Testis (tissue), 5 donors: ENCODE measurements at places on chromosomes 2 and 18. TPM values are rescaled to one million over a fixed set of nuclear protein-coding genes. Genes with fewer than 3 reads are reported as not detected.

The MPHOSPH10 gene
- total RNA-seq: 25.6 TPM

The C2orf66 gene
- not detected for total RNA-seq

The ELMOD3 gene
- 38.4 TPM for total RNA-seq

The EFR3B gene
- total RNA-seq: 3.7 TPM

The LGALSL gene
- total RNA-seq: 10.8 TPM

GRCh38 chr18:4107049-4107467 lies 348.0 kb downstream of the DLGAP1 start:
- H3K36me3 ChIP-seq: no peaks in the 10 kb centered on the region
- no peaks in the 10 kb centered on the region for H3K4me1 ChIP-seq
- no peaks in the 10 kb centered on the region for H3K27me3 ChIP-seq
- no peak overlapping the region for H3K4me3 ChIP-seq

- H3K4me1 ChIP-seq: no peaks in the 10 kb centered on the region
- DNase-seq: no peak
- H3K36me3 ChIP-seq: no peaks in the 10 kb centered on the region
- H3K27ac ChIP-seq: no peak overlapping the region
Observed at GRCh38 chr2:209876211-209876610, 104.6 kb downstream of the UNC80 start.

GRCh38 chr2:12282780-12283695 lies 433.7 kb upstream of the TRIB2 start:
- no peaks in the 10 kb centered on the region for H3K36me3 ChIP-seq
- H3K27me3 ChIP-seq: no peaks in the 10 kb centered on the region
- no peak for DNase-seq
- no peak overlapping the region for H3K4me3 ChIP-seq
- no peak overlapping the region for H3K27ac ChIP-seq
- no peaks in the 10 kb centered on the region for H3K4me1 ChIP-seq

- H3K36me3 ChIP-seq: no peaks in the 10 kb centered on the region
- no peak overlapping the region for H3K4me3 ChIP-seq
- no peaks in the 10 kb centered on the region for H3K27me3 ChIP-seq
- DNase-seq: no peak
Observed at GRCh38 chr2:20637147-20637546, 13.8 kb downstream of the HS1BP3 start.

- no peaks in the 10 kb centered on the region for H3K36me3 ChIP-seq
- peak overlapping the region; percentile 47 for H3K4me3 ChIP-seq
- no peak overlapping the region for H3K27ac ChIP-seq
Observed at GRCh38 chr18:75915941-75916623, 488.6 kb upstream of the SMIM21 start.

GRCh38 chr2:239164335-239164871 lies 236.4 kb downstream of the HDAC4 start:
- no peak overlapping the region for H3K27ac ChIP-seq
- no peaks in the 10 kb centered on the region for H3K36me3 ChIP-seq
- no peaks in the 10 kb centered on the region for H3K27me3 ChIP-seq

GRCh38 chr2:193867454-193867853 lies 1672.7 kb upstream of the TMEFF2 start:
- H3K4me1 ChIP-seq: no peaks in the 10 kb centered on the region
- no peaks in the 10 kb centered on the region for H3K36me3 ChIP-seq
- DNase-seq: no peak
- H3K27me3 ChIP-seq: no peaks in the 10 kb centered on the region
- H3K4me3 ChIP-seq: no peak overlapping the region
